Caki2 (cell line): ENCODE measurements at places on chromosomes 16 and 17.

- DNase-seq = no peak
Measured at GRCh38 chr16:53968454-53968853, 264.5 kb downstream of the FTO start.

DNA sequence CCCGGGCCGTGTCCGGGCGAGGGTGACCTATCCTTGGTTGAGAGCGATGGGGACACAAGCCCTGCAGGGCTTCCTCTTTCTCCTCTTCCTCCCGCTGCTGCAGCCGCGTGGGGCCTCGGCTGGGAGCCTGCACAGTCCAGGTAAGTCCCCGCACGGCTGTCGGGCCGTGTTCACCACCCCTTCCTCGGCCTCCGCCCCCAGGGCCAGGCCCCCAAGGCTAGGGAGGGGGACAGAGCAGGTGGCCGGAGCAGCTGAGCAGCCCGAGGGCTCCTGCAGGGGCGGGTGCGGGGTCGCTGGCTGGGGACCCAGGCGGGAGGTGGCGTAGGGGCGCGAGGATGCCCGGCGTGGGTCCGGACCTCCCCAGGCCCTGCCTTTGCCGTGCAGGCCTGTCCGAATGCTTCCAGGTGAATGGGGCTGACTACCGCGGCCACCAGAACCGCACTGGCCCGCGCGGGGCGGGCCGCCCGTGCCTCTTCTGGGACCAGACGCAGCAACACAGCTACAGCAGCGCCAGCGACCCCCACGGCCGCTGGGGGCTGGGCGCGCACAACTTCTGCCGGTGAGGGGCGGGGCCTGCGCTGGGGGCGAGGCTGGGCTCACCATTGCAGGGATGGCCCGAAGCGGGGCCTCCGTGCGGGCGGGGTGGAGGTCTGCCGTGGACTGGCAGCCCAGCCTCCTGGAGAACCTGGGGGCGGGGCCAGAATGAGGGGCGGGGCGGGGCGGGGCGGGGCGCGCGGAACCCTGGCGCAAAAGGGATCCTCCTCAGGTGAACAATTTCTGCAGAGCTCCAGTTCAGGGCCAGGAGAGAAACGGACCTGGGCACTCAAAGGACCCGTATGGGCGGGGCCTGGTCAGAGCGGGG lies 631 bp downstream of the KREMEN2 start:
- peak; percentile 80 for DNase-seq

GRCh38 chr16:84367750-84368307 lies 509 bp upstream of the ATP2C2 start:
- no peak for DNase-seq

DNA sequence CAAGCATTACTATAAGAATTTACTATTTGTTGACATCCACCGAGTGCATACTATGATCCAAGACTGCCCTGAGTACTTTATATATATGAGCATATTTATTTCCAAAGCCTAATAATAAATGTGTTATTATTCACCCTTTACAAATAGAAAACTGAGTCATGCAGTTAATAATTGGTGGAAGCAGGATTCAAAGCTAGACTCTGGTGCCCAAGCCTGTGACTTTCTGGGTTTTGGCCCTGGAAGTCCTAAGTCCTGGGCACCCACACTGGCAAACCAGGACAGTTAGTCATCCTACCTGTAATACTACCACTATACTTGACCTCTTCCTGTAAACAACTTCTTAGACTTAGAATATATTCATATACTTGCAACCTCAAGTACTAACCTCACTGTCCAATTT lies 257.4 kb upstream of the IRX5 start:
- DNase-seq = no peak

- no peak for DNase-seq
Measured at GRCh38 chr16:88288303-88288702, 94.5 kb upstream of the ZNF469 start.

GRCh38 chr17:60916043-60916442 lies 238.4 kb downstream of the BCAS3 start:
- no peak for DNase-seq

DNA sequence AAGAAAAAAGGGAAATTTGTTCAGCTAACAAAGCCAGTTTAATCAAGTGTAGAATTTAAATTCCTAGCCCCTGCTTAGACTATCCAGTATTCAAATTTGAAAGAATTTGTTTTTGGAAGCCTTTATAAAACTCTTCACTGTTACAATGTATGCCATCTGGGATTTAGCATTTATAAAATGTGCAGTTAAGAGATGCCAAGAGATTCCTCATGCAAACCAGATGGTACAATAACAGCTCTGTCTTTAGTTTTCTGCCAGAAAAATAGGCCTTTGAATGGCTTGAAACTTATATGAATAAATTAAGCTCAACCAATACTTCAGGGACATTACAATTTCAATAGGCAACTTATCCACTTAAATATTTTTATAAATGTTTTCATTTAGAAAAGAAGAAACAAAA lies 6.8 kb upstream of the ANKS4B start:
- DNase-seq = no peak

GRCh38 chr17:54814371-54814770 lies 86.3 kb upstream of the TOM1L1 start:
- peak; percentile 31 for DNase-seq

DNA sequence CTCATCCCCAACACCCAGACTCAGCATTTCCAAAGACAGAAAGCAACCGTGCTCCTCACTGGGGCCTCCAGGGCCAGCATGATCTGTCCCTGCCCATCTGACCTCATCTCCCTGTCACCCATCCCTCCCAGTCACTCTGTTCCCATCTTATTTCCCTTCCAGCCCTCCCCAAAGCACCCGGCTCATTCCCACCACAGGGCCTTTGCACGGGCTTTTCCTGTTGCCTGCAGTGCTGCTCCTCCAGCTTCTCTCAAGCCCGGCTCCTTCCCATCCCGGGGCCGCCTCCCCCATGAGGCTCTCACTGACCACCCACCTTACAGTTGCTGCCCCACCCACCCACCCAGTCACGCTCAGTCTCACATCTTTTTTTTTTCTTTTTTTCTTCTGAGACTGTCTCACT lies 54.8 kb downstream of the RMI2 start:
- no peak for DNase-seq

DNA sequence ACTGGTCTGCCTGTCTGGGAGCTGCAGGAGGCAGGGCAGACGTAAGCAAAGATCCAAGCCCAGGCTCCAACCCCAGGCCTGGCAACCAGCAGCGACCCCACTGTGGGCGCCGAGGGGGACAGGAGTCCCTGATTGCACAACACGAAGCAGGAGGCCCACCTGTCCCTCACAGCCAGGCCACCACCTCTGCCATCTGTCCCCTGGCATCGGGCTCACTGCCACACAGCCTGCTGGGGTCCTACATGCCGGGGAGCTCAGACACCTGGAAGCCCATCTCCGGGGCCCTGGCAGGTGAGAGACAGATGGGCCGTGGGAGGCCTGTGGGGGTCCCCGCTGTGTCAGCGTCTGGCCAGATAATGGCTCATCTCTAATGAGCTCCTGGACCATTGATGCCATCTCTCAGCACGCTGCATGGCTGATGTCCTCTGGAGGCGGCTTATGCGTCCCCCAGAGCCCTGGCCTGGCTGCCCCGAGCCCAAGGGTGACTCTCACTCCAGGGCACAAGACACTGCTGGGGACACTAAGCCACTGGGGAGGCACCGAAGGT lies 11.3 kb upstream of the RASD1 start:
- no peak for DNase-seq

- DNase-seq = no peak
Measured at GRCh38 chr17:2065949-2066400, 11.1 kb downstream of the HIC1 start.

DNA sequence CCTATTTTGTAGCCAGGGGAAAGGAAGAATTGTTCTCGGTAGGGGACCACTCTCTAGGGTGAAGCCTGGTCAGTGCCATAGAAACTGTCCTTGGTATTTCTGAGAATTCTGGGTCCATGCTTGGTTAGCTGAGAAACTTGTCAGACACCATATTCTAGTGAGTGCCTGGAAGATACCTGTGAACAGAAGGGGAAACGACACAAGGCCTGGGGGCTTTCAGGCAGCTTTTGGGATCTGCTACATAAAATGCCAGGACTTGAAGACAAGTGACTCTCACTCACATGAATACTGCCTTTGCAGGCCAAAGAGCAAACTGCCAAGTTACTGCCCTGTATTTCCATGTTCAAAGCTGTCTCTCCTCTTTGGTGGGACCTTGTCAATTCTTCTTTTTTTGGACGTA lies 18.3 kb downstream of the ODF4 start:
- no peak for DNase-seq

DNA sequence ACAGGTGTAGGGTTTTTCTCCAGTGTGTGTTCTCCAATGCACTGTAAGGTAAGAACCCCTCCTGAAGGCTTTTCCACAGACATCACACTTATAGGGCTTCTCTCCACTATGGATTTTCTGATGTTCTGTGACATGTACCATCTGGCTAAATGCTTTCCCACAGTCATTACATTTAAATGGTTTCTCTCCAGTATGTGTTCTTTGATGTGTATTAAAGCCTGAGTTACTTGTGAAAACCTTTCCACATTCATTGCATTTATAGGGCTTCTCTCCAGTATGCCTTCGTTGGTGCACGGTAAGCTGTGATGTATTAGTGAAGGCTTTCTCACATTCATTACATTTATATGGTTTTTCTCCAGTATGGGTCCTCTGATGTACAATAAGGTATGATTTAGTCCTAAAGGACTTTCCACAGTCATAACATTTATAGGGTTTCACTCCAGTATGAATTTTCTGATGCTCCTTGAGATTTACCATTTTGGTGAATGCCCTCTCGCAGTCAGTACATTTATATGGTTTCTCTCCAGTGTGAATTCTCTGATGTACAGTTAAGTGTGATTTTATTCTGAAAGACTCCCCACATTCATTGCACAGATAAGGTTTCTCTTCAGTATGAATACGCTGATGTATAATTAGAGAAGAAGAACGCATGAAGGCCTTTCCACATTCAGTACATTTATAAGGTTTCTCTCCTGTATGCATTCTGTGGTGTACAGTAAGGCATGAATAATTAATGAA lies 30.9 kb downstream of the ZNF624 start:
- no peak for DNase-seq

- no peak for DNase-seq
Measured at GRCh38 chr17:42378959-42379594, 9.2 kb downstream of the STAT3 start.

GRCh38 chr17:77908501-77908900 lies 50.0 kb upstream of the TNRC6C start:
- DNase-seq = no peak

GRCh38 chr17:81385320-81386111 lies 9.7 kb upstream of the BAHCC1 start:
- DNase-seq = no peak

DNA sequence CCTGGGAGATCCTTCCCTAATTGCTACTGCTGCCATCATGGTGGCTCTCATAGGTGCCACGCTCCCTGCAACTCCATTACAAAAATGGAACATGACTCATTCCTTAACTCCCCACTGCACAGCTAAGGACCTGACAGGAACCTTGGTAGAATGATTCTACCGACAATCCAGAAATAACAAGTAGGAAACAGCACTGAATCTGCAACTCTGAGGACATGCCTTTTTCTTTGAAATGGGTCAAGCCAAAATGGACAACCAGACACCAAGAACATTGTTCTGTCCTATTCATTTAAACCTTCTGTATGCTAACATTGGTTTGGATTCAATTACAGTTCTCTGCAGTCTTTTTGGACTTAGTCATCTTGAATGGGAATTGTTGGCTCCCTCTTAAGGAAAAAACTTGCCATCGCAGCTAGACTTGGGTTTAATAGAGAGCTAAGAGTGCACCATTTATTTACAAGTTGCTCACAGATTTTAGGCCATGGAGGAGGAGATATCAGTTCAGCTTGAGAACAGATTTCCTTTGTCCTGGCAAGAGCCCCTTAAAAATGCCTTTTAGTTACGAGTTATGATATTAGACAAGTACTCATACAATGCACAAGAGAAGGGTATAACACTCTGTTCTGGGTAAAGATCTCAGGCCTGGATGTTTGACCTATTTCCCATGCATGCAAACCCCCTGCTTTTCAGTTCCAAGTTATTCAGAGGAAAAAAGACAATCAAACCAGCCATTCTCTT lies 20.9 kb upstream of the NSRP1 start:
- peak; percentile 80 for DNase-seq

DNA sequence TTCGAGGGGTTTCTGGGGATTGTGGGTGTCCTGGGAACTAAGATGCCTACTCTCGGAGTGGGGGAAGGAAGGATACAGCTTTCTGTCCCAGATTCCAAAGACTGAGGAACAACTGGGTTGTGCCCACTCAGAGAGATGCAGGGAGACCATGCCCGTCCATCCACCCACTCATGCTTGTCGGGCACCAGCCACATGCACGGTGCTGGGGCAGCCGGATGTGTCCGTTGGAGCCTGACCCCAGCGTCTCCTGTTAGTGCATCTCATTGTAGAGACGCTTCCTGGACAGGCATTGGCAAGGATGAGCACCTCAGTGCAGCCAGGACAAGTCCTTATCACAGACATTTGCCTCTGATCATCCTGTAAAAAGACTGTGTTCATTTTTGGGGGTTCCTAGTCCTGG lies 58.1 kb downstream of the METRNL start:
- DNase-seq = no peak

DNA sequence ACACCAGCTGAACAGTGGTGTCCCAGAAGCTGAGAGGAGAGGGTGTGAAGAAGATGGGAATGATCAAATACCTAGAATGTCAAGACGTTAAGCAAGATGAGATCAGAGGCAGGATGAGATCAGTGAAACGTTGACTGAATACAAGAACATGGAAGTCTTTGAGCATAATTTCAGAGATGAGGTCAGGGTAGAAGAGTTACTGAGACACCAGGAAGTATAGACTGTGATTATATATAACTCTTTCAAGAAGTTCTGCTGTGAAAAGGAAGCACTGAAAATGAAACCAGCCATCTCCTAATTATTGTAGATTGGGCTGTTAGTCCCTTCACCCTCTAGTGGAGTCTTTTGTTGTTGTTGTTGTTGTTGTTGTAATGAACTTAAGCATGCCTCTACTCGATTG lies 9.1 kb downstream of the SHCBP1 start:
- no peak for DNase-seq

DNA sequence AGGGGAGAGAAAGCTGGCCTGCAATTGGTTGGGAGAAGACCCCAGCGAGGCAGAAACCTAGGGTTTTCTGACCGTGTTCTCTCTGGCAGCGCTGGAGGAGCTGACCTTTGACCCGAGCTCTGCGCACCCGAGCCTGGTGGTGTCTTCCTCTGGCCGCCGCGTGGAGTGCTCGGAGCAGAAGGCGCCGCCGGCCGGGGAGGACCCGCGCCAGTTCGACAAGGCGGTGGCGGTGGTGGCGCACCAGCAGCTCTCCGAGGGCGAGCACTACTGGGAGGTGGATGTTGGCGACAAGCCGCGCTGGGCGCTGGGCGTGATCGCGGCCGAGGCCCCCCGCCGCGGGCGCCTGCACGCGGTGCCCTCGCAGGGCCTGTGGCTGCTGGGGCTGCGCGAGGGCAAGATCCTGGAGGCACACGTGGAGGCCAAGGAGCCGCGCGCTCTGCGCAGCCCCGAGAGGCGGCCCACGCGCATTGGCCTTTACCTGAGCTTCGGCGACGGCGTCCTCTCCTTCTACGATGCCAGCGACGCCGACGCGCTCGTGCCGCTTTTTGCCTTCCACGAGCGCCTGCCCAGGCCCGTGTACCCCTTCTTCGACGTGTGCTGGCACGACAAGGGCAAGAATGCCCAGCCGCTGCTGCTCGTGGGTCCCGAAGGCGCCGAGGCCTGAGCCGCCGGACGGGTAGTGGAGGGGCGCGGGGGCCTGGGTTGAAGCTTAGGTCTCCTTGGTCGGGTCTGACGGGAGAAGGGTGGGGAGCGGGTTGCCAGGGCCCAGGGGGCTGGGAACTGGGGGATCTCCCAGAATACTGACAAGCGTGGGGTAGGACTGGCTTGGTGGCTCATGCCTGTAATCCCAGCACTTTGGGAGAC lies 7.4 kb upstream of the PYDC1 start:
- DNase-seq = no peak
